ENCODE measurements at places on chromosomes 3 and 15.

- DNase-seq, result no peak
Measured at GRCh38 chr3:40637906-40638305, 113.1 kb downstream of the ZNF621 start.

GRCh38 chr3:134804508-134805480 is 9.7 kb downstream of the EPHB1 start:
- DNase-seq, result no peak

- no peak for DNase-seq
Measured at GRCh38 chr15:48718646-48719045, 73.1 kb upstream of the FBN1 start.

DNA sequence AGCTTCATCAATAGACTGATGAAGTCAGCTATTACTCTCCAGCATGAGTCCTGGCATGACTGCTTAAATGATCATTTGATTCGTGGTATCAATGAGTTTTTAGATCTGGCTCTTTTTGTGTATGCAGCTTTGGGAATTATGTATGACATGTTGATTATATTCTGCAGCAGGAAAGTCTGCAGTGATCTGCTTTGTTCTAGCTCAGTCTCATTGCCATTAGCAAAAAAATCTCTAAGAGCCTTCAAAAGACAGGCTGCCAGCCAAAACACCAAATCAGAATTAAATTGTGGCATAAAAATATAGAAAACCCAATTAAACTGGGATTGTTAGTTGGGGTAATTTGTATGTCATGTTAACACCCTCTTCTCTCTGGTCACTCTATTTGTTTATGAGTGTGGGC is 1021.0 kb upstream of the SEMA6D start:
- no peak for DNase-seq

DNA sequence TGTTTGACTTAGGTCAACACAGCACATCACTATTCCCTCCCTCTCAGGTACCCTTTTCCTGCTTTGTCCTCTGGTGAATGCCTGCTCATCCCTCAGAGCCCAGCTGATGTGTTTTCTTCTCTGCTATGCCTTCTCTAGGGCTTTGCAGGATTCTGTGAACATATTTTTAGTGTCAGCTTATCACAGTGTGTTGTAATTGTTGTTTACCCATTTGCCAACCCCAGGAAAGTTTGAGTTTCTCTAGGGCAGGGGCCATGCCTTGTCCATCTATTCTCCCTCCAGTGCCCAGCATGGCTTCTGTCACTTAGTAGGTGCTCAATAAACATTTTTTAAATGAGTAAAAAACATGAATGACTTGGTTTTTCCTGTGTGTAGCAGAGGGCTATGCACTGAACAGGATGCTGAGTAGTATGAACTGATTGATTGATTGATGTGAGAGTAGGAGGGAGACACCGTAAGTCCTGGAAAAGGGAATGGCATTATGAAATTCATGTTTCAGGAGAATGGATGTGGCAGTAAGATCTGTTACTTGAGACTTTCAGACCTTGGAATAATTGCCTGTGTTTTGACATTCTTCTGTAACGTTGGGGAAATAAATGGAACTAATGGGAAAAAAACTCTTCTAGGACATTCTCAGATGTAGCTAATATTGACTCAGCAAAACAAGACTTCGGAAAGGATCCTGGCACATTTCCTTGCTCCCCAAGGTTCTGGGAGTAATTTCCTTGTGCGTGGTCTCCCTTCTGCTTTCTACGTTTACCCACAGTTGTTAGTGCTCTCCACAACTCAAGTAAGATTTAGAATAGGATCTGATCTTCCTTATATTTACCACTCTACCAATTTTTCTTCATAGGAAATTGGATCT is 267.3 kb upstream of the TBL1XR1 start:
- no peak for DNase-seq

DNA sequence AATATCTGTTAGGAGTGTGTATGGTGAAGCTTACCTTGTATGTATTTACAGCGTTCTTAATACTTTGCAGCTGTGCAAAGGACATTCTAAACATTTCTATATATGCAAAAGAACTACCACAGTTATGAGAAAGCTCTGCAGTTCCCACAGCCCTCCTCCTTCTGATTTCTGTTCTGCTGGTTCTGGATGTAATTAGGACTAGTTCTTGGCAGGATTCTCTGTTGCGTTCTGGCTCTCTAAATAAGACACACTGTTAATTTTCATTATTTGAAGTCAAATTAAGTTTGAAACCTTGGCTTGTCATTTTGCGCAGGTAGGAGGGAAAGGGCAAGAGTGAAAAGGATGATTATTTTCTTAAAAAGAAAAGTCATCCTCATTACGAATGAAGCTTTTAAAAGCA is 76.4 kb downstream of the FNDC3B start:
- DNase-seq, result no peak

- DNase-seq, result no peak
Measured at GRCh38 chr3:52069855-52070254, 13.5 kb upstream of the DUSP7 start.

DNA sequence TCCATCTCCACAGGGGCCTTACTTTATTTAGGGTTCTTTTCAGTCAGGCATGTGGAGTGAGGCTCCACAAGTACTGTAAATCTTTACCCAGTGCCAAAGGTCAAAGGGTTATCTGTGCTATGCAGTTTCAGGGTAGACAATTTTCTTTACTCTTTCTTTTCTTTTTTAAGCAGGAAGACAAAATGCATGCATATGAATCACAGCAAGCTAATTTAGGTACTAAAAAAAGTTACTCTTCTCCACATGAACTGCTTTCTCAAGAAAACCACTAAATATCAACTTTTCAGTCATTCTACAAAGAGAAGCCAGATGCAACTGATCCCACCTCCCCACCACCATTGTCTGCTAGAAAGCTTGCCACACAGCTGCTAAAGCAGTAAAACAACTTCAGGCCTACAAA is 73.3 kb upstream of the PYGO1 start:
- DNase-seq, result no peak

DNA sequence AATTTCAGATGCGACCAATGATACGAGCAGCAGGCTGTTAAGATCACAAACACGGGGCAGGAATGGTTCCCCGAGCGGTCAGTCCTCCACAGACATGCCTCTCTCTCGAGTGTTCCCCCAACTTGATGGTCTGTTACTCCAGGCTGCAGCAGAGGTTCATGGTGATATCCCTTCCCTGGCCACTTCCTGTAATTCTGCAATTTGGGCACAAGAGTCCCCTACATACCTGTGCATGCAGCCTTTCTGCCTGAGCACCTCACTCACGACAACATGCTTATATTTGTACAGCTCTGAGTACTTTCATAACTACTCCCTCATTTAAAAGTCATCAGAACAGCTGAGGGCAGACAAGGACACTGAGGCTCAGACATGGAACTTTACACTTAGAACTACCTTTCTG is 408.1 kb upstream of the NR2F2 start:
- no peak for DNase-seq

DNA sequence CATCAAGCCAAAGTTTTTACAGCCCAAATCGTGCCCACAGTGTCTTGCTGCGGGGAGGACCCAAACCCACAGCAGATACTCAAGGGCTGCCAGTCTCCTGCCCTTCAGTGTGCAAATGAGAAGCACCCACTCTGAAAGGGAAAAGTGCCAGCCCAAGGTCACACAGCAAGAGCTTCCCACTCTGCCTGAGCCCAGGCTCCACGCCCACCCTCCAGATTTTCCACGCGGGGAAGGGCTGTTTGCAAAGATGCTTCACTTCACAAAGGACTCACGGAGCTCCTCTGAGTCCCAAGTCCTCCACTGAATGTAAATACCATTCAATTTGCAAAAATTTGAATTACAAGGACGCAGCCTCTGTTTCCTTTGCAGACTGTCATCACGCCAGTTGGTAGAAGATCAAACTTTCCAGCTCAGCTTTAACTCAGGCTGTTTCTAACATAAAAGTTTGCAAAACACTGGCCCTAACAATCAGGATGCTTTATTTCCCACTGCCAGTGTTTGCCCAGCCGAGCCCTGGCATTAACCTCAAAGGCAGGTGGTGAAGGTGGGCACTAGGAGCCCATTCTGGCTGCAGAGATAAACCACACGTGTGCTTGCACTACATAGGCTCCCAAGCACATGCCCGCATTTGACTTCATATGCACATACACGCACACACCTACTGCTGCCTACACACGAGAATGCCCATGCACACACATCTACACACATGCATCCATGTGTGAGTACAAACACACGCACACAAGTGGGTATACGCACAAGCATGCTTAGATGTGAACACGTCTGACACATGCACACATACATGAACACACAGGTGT is 7.6 kb downstream of the CACNA2D2 start:
- DNase-seq, result no peak

DNA sequence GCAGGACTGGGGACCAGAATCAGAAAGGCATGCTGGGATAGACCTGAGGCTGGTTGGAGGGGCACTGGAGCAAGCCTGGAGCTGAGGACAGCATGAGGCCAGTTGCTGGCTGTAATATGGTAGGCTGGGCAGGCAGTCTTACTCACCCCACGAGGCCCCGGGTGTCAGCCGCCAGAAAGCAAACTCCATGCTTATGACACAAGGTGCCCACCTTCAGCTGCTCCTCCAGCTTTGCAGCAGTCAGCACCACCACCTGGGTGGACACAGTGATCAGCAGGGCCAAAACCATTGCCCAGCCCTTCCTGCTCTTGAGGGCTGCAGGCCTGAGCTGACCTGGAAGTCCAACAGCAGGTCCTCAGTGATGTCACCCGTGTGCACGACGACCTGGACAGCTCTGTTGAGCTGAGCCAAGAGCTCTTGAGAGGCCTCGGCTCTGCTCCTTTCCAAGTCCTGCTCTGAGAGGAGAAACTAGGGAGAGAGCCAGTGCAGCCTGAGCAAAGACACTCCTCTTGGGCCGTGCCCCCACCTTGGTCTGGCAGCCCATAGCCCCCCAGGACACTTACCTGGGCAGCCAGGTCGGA is 747 bp downstream of the UBA7 start:
- no peak for DNase-seq

DNA sequence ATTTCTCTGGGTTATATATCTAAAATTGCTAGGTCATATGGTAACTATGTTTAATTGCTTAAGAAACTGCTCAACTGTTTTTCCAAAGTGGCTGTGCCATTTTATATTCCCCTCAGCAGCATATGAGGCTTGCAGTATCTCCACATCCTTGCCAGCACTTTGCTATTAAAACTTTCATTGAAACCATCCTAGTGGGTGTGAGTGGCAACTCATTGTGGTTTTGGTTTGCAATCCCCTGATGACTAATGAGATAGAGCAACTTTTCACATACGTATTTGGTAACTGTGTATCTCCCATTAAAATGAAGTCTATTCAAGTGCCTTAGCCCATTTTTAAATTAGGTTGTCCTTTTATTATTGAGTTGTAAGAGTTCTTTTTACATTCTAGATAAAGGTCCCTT is 17.3 kb downstream of the KPNA1 start:
- no peak for DNase-seq

GRCh38 chr3:99686955-99687612 is 48.7 kb downstream of the COL8A1 start:
- peak; percentile 27 for DNase-seq

DNA sequence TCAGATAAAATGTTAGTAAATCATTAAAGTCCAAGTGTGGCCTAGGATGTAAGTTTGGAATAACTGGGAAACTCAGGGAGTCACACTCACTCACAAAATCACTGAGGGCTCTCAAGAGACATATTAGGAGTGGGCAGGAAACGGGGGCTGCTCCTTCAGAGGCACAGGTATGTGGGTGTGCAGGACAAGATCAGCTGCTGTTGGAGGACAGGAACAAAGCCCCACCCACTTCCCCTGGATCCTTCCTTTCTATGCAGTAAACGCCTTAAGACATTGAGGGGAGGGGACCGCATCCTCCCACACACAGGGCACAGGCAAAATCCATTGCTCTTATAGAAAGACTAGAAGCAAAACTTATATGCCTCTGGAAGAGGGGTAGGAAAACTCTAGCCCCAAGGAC is 30.2 kb downstream of the TM2D3 start:
- no peak for DNase-seq

DNA sequence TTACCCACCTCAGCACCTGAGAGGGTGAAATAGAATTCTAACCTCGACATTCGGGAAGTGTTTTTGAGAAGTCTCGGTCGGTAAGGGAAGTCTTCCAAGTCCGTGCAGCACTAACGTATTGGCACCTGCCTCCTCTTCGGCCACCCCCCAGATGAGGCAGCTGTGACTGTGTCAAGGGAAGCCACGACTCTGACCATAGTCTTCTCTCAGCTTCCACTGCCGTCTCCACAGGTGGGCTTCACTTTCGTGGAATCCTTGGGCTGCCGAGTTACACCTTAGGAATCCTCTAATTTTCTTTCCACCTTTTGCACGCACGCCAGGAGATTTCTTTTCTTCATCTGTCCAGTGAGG is 775 bp downstream of the CCNDBP1 start:
- no peak for DNase-seq

DNA sequence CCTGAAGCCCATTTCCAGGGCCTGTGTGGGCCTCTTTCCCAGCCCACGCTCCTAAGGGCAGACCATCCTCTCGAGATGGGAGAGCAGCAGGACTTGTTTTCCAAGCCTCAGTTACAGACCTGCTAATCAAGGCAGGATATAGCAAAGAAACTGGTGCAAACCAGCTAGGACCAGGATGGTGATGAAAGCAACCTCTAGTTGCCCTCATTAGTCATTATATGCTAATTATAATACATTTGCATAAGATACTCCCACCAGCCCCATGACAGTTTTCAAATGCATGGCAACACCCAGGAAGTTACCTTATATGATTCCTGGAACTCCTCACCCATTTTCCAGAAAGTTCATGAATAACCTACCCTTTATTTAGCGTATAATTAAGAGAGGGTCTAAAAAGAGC is 34.4 kb upstream of the TRH start:
- no peak for DNase-seq

GRCh38 chr15:49131403-49131802 is 24.0 kb downstream of the COPS2 start:
- DNase-seq, result no peak

DNA sequence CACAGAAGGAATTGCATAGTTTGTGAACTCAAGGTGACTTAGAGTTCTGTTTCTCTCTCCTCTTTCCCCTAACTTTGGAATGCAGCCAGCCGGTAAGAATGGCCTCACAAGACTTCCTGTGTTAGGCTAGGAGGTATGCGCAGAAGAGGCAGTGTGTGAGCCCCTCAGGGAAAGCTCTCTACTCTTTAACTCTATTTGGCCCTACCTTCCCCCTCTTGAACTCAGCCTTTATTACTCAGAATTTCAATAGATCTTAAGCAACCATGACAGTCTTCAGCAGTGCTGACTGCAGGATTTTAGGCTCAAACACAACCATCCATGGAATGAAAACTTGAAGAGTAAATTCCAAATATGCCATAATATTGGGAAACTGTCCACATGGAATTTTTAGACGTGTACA is 209.5 kb downstream of the DTWD1 start:
- DNase-seq, result no peak

DNA sequence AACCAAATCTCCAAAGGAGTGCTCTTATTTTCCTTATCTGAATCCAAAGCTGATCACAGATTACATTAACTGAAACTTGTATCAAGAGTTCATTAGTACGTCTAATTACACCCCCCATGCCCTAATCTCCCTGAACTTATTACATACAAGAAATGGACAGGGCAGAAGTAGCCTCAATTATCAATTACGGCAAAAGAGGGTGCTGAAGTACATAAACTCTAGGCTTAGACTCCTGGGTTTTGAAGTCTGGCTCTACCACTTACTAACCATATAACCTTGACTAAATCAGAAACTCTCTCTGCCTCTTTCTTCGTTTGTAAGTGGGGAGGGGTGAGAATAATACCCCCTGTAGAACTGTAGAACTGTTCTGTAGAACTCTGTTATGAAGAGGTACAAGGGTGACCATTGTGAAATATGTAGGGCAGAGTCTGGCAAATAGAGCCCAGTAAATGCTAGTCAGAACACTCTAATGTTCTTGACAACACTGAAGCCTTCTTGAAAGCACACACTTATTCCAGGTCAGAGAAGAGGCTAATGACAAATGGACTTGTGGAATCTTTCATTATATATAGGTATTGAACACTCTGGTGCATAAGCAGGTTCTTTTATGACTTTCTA is 19.6 kb upstream of the OR5K4 start:
- DNase-seq, result no peak
